ENCODE measurements at places on chromosomes 16 and 17.

GRCh38 chr17:1160591-1161390, 19.0 kb downstream of the ABR start:
- DNase-seq: no peak

- DNase-seq: no peak
These were observed 208.1 kb downstream of the ABCC12 start for GRCh38 chr16:47947723-47948122.

- peak; percentile 42 for DNase-seq
These were observed 34.1 kb downstream of the EEF2K start for GRCh38 chr16:22240023-22240710.

DNA sequence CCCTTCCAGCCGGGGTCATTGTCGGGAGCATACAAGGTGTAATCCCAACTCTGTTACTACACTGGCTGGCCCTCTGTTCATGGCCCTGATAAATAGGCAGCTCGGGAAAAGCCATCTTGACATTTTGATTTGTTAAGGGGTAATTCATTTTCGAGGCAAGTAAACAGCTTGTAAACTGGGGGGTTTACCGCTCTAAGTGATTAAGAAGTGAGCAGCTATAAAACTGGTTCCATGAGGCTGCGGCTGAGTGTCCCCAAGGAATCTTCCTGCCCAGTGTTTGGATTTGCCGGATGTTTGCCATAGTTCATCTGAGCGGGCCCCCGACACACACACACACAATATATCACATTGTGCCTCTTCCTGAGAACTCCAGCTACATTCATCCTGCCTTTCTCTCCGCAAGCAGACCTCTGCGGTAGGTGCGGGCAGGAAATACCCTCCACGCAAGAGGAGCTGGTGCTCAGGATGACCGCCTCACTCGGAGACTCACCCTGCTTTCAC, 92.2 kb downstream of the SOCS1 start:
- DNase-seq: no peak

DNA sequence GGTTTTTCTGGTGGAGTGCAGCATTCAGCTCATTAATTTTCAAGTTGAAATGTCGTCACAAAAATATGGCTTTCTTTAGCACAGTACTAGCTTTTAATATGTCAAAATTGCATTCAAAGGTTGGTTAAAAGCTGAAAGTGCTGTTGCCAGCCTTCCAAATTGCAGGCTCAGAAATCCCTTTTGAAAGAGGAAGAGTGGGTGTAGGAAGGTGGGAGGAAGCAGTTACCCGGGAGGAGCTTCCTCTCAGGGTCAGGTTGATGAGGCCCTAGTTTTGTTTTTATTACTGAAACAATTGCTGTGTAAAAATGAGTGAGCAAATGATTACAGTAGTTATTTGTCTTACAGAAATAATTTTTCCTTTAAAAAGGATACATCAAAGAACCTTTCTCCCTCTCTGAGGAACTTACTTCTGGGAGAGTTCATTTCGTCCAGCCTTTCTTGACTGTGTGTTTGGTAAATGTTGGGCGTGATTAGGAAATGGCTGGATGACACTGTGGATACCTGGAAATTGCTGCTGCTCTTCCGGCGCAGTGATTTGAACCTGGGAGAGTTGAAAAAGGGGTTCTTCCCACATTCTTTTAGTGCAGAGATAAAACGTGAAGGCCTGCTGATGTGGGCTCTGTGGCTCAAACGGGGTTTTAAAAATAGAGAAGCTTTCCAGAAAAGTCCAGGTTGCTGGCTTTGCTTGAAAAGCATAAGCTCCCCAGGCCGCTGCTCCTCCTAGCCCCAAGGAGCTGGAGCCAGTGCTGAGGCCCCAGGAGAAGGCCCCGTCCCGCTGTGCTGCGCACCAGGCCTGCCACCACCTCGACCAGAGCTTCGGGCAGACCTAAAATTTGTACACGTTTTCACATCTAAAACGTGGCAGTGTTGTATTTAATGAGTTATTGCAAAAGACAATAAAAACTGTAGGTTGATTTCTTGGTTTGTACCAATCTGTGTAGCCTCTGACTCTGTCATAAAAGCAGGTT, 41.7 kb downstream of the SEC14L1 start:
- no peak for DNase-seq

DNA sequence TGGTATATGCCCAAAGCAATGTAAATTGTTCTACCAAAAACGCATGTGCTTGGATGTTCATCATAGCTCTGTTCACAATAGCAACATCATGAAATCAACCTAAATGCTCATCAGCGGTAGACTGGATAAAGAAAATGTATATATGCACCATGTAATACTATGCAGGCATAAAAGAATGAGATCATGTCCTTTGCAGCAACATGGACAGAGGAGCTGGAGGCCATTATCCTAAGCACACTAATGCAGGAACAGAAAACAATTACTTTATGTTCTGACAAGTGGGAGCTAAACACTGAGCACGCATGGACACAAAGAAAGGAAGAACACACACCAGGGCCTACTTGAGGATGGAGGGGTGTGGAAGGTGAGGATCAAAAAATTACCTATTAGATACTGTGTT, 33.7 kb downstream of the TANC2 start:
- DNase-seq: no peak
